ENCODE measurements at places on chromosomes 11 and 22.

DNA sequence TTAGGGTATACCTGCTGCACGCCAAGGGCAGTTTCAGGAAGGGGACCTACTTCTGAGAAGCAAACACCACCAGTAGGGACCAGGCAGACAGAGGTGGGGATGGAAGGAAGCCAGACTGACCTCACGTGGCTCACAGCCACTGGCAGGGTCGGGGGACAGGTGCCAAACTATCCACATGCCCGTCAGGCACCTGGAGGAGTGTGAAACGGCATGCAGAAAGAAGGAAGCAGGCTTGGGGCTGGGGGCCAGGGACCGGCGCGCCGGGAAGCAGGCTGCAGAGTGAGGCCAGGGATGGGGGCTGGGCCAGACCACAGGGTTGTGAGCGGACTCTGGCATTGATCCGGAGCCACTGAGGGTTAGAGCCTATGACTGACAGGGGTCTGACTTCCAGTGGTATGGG, 47.5 kb downstream of the CDKN1C start:
- DNase-seq = no peak

DNA sequence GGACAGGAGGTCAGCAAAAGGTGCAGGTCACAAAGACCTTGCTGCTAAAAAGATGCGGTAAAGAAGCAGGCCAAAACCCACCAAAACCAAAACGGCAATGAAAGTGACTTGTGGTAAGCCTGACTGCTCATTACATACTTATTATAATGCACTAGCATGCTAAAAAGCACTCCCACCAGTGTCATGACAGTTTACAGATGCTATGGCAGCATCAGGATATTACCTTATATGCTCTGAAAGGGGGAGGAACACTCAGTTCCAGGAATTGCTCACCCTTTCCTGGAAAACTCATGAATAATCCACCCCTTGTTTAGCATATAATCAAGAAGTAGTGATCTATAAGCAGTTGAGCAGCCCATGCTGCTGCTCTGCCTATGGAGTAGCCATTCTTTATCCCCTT, 45.2 kb upstream of the SLC5A12 start:
- no peak for DNase-seq

- DNase-seq = no peak
These were observed 69.7 kb upstream of the SLC6A5 start for GRCh38 chr11:20529757-20530156.

- peak; percentile 13 for DNase-seq
These were observed 5.5 kb downstream of the TTC28 start for GRCh38 chr22:28674121-28674563.

GRCh38 chr11:94768602-94769541, 716 bp downstream of the AMOTL1 start:
- peak; percentile 12 for DNase-seq

GRCh38 chr22:26435327-26436093, 6.5 kb downstream of the ASPHD2 start:
- DNase-seq = no peak

DNA sequence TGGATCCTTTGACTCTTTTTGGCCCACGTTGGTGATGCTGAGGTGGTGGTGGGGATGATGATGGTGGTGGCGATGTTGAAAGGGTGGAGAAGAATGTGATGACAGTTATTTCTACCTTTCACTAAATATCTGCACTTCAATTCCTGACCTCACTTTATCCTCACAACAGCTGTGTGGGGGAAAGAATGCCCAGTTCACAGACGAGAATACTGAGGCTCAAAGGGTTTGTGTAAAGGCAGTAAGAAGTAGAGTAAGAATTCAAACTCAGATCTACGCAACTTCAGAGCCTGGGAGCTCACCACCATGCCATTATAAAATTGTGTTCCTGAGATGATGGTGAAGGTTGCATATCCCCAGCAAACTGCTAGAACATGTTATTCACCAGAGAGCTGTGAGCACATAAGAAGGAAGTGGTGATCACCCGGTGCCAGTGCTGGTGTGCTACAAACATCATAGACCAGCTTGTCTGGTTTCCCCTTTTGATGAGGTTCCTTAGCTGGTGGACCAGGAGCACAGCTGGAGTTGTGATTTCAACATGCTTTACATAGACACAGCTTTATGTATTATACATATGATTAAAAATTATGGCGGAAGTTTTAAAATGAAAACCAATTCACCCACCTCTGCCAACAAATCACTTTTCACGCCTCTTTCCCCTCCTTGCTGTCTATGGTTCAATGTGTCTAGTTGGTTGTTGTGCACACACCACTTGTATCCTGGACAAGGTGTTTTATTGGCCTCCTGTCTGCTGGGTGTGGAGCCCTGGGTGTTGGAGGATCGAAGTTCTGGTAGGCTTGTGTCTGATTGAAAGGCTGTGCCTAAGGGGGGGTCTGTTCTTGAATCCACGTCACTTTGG, 6.2 kb downstream of the ST14 start:
- no peak for DNase-seq

Measured in activated CD4-positive, alpha-beta T cell treated with anti-CD3 and anti-CD28 coated beads for 48 hours (primary cell).